Right renal pelvis (tissue), 4 donors: ENCODE measurements at places on chromosomes 4 and X. TPM values are rescaled to one million over a fixed set of nuclear protein-coding genes. Genes with fewer than 3 reads are reported as not detected.

DNA sequence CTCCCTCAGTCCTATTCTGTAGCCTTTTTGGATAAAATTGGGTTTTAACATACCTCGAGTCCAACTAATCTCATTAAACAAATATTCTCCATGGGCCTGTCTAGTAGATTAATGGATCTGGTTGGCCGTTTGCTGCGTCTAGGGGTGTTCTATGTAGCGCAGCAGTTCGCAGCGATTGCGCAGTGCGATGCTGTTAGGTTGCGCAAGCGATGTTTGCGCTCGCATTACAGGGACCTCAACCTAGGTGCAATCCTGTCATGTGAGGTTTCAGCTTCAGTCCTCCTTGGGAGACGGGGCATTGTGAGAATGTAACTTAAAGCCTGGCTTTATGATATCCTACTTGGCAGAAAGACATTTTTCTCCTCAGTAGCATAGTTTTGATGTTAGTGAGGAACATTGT, 14.0 kb downstream of the OGT start:
- no peak for DNase-seq

GRCh38 chr4:139191373-139191772, 14.4 kb upstream of the ELF2 start:
- no peak for DNase-seq

- no peak for DNase-seq
Measured at GRCh38 chr4:26873391-26874026, 12.9 kb downstream of the STIM2 start.

GRCh38 chr4:113394730-113395530, 345.5 kb downstream of the ANK2 start:
- DNase-seq, result peak; percentile 83

- DNase-seq, result no peak
Measured at GRCh38 chr4:85126991-85127591, 160.6 kb upstream of the WDFY3 start.

GRCh38 chr4:23058165-23058776, 365.5 kb downstream of the GBA3 start:
- no peak for DNase-seq

GRCh38 chr4:186105647-186106321, 1.3 kb downstream of the FAM149A start:
- no peak for DNase-seq

DNA sequence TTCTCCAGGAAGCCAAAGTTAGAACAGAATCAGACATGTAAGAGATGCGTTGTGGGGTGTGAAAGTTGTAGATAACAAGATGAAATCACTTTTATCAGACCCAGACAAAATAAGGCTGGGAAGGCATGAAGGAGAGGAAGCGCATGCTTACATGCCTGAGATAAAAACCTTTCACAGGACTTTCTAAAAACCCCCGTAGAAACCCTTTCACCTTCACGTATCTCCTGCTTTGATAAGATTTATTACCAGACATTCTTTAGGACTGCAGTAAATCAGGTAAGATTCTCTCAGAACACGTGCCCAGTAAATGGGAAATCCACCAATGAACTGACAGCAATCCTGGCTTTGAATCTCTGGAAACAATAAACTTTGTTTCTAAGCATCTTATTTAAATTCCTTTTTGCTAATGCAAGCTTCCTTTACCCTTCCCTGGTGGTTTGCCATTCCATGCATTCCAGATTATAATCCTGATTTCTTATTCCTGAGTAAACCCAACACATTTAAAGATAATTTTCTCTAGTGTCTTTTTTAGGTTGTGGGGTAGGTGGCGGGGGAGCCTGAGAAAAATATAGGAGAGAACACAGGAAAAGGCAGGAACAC, 254.6 kb upstream of the LDB2 start:
- DNase-seq, result no peak

DNA sequence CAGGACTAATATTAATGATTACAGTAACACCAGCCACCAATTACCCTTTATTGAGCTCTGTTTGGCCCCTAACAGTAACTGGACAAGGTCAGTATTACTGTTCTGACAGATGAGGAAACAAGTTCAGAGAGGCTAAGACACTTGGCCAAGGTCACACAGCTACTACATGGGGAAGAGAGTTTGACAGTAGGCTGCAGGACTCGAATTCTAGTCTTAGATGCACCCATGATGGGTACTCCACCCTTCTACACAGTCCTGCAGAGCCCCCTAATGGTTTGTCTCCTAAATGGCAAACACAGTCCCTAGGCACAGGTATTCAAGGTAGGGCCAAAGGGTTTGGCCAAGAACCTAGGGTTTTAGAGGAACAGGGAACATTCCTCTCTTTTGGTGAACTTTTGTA, 93.9 kb downstream of the NSUN7 start:
- DNase-seq, result no peak

DNA sequence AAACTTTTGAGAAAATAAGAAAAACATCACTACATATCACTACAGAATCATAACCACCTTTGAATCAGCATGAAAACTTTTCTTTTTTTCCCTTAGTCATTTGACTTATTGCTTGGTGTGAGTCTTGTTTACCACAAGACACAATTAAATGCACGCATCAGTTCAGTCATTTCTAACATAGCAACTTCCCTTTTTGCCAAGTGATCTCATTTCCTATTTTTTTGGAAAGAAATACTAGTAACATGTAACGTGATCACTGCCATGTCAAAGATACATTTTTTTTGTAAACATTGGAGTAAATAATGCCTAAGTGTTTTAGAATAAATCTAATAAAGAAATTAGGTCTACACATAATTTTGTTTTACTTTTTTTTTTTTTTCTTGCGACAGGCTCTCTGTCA, 5.1 kb upstream of the CXCL8 start:
- DNase-seq, result no peak

DNA sequence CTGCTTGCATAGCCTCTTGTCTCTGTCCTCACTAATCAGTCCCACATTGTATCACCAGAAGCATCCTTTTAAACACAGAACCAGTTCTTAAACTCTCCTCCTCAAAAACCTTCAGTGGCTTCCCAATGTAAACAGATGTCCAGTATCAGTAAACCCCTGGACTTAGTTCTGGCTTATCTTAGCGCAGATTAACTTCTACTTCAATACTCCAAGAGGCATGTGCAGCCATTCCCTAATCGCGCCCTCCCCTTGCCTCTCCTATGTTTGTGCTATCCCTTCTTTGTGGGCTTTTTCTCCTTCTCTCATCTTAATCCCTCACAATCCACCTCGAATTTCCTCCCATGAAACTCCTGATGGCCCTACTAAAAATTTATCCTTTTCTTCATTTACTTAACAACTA, 193.8 kb downstream of the FBXO8 start:
- no peak for DNase-seq

GRCh38 chr4:123671636-123672404, 275.2 kb downstream of the SPRY1 start:
- DNase-seq, result no peak

DNA sequence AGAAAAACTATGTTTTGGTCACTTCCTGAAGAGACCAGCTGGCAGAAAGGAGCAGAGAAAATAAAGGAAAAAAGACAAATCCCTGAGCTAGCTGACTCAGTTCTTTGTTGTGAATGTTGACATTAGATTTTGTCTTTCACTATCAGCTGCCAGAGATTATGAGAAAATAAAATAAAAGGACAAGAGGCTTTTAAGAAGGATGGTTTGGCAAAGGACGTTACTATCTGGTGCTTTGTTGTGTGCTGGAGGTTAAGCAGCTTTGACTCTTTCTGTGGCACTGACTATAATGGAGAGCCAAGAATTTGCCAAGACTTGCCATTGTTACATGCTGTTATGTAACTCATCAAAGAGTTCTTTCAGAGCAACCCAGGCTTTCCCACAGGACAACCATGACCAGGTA, 12.1 kb downstream of the ASB5 start:
- DNase-seq, result no peak

DNA sequence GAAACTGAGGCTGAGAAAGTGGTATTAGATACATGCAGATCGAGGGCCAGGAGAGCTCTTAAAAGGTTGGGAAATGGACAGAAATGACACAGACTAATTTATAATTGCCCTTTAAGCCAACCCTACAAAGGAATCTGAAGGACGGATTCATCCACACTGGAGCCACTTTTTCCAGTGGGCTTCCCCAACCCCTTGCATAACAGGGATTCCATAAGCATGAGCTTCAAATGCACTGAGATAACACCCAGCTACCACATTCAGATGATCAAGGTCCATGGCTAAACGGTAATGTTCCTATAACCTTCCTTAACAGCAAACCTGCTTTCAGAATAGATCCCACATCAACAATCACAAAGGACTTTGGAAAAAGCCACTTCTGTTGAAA, 34.2 kb downstream of the PLAC1 start:
- no peak for DNase-seq

DNA sequence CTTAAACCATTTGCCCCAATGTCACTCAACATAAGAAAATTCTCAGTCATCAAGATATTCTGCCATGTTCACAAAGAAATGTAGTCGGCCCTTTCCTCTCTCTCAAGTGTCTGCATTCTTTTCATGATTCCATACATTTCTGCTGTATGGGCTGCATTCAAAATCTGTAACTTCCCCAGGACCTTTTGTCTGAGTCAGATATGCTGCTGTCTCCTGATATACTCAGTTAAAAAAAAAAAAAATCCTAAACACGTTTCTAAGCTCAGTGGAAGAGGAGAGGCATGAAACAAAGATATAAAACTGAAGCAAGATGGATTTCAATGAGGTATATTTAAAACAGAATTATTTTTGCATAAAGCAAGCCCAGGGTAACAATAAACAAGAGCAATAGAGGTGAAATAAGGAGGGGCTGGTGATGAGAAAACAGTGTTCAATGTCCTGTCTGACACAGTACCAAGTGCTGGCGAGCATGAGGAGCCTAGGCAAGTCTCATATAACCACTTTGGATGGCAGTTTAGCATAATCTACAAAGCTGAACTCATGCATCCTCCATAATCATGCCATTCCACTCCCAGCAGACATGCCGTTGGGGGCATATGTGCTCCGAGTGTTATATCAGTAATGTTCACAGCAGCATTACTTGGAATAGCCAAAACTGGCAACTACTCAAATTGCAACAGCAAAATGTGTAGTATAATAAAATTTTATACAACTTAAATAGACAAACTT, 76.7 kb downstream of the MANBA start:
- no peak for DNase-seq

GRCh38 chr4:113476800-113477199, 284.7 kb downstream of the CAMK2D start:
- DNase-seq, result no peak

- no peak for DNase-seq
Measured at GRCh38 chr4:120861852-120862251, 60.7 kb downstream of the PRDM5 start.

GRCh38 chr4:78059524-78059889, 2.4 kb downstream of the FRAS1 start:
- peak; percentile 85 for DNase-seq

GRCh38 chr4:85154591-85154990, 188.1 kb upstream of the WDFY3 start:
- no peak for DNase-seq

DNA sequence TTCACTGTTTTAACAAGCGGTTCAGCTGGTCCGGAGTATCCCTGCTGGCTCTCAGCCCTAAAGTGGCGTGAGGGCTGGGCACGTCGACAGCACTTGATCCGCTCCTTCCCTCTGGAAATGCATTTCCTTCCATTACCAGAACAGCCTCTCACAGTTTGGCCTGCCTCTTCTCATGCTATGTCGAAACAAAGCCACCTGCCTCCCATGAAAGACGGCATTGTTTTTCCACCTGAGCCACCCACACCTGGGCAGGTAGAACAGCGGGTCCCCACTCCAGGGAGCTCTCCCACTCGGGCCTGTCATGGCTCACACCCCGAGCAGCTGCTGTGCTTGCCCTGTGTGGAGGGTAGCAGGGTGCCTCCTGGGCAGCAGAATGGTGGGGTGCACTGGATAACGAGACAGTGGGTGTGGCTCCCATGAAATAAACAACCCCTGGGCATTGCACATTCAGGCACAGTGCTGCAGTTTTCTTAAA, 86.2 kb downstream of the FHDC1 start:
- no peak for DNase-seq

GRCh38 chr4:157600583-157600982, 380.1 kb downstream of the GRIA2 start:
- DNase-seq, result no peak

GRCh38 chr4:76546327-76546726, 111.3 kb downstream of the SHROOM3 start:
- no peak for DNase-seq

DNA sequence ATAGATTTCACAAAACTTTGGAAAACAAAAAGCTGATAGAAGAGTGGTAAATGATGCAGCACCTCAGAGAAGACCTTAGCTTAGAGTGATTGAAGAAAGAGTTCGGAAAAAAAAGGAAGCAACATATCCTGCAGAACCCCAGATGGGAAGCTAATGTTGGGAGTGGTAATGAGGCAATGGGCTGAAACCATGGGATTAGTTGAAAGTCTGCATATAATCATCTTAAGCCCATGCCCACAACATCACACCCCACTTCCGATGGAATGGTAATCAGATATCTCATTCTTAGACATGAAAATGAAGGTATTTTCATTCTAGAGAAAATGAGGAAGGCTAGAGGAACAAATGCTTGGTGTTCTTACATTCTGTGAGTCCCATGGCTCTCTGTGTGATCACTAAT, 146.3 kb upstream of the ADAMTS3 start:
- no peak for DNase-seq

GRCh38 chr4:89129080-89129640, 17.8 kb downstream of the TIGD2 start:
- no peak for DNase-seq

GRCh38 chrX:143536176-143536575, 18.9 kb upstream of the SPANXN3 start:
- no peak for DNase-seq

DNA sequence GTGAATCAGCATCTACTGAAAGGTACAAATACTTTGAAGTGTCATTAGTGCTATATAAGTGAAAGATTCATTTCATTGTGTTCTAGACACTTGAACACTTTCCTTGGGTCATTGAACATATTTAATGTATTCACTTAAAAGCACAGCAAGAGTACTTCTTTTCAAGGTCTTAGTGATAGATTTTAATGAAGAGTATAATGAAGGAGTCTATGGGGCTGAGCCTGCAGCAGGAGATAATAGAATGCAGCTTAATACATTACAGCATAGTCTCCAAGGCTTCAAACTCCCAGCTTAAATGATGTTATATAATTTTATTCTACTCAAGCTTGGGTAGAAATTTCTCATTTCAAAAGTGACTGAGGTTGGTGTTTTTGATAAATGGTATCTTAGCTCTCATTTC, 66.1 kb upstream of the VEGFC start:
- no peak for DNase-seq

Gene TACC3
- 45.6 TPM for polyA plus RNA-seq

Gene FRG2
- not detected for polyA plus RNA-seq

Gene FNIP2
- polyA plus RNA-seq, result 43.0 TPM

Gene PITX2
- 2.1 TPM for polyA plus RNA-seq

Gene PAK3
- 7.4 TPM for polyA plus RNA-seq

Gene ADH6
- polyA plus RNA-seq, result 32.4 TPM

Gene CLNK
- 0.85 TPM for polyA plus RNA-seq

Gene SOD3
- polyA plus RNA-seq, result 10.0 TPM

Gene ANXA3
- 48.6 TPM for polyA plus RNA-seq

Gene TEC
- 4.1 TPM for polyA plus RNA-seq

Gene DIPK2B
- 10.4 TPM for polyA plus RNA-seq

Gene NLGN3
- 5.0 TPM for polyA plus RNA-seq
